ENCODE measurements at places on chromosomes 13 and 19.

DNA sequence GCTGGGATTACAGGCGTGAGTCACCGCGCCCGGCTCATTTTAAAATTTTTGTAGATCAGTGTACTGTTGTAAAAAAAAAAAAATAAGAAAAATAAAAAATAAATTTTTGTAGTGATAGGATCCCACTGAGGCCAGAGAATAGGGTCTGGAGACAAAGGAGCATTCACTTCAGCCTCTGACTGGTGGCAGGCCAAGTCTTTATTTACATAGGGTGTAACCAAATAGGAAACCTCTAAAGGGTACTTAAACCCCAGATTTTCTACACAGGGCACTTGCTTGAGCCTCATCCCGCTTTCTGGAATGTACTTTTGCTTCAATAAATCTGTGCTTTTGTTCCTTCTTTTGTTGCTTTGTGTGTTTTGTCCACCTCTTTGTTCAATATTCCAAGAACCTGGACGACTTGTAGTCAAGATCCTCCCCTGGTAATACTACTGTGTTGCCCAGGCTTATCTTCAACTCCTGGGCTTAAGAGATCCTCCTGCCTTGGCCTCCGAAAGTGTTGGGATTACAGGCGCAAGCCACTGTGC lies 2.1 kb upstream of the PDCD2L start:
- DNase-seq: no peak

DNA sequence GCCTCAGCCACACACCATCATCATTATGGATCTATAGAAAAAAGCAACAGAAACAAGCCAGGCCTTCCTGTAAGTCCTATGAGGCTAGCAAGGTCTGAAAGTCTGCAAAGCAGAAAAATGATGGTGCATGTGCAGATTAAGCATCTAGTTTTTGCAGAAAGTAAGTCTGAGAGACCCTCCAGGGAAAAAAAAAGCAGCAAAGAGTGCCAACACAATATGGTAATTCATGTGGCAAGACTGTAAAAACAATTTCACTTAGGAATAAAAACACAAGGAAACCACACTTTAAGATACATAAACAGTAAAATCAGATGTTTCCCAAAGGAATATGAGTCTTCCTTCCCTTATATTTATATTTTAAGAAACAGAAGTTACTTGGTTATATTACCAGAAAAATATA lies 112.3 kb upstream of the FBXL3 start:
- DNase-seq: no peak

DNA sequence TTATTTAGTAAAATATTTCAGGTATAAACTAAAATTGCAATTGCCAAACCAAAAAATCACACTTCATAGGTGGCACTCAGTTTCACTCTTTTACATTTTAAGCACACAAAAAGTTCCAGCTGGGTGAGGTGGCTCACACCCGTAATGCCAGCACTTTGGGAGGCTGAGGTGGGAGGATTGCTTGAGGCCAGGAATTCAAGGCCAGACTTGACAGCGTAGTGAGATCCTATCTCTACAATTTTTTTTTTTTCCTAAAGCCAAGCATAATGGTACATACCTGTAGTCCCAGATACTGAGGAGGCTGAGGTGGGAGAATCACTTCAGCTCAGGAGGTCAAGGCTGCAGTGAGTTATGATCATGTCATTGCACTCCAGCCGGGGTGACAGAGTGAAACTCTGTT lies 20.6 kb upstream of the SLC46A3 start:
- DNase-seq: peak; percentile 81

GRCh38 chr13:99802416-99802815 lies 169.2 kb downstream of the ZIC5 start:
- no peak for DNase-seq

GRCh38 chr13:49497272-49497671 lies 1.5 kb downstream of the PHF11 start:
- peak; percentile 61 for DNase-seq

DNA sequence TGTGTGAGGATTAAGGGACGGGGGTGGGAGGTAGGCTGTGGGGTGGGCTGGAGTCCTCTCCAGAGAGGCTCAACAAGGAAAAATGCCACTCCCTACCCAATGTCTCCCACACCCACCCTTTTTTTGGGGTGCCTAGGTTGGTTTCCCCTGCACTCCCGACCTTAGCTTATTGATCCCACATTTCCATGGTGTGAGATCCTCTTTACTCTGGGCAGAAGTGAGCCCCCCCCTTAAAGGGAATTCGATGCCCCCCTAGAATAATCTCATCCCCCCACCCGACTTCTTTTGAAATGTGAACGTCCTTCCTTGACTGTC lies 5.5 kb downstream of the FOSB start:
- peak; percentile 73 for DNase-seq

DNA sequence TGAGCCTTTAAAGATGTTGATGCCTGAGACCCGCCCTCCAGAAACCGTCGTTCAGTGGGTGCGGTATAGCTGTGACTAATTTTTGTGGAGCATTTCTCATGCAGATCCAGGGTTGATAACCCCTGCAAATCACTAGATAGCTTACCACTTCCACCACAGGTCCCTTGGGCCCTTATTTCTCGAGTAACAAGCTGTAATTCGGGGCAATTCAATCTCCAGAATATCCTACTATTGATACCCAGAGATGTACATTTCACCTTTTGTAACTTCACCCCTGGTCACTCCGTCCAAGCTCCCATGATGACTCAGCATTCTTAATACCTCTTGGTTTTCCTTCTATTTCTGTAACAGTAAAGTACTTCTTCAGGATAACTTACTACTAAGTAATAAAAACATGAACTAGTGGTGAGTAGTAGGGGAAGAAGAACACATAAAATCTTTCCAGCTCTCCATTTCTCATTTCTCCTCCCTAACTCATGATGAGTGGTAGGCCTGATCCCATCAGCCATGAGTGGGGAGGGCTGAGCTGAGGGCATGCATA lies 71.9 kb upstream of the UBL3 start:
- DNase-seq: no peak

- no peak for DNase-seq
These were observed 207.0 kb downstream of the NALCN start for GRCh38 chr13:101209206-101209893.

GRCh38 chr19:17340871-17341357 lies 3.6 kb downstream of the GTPBP3 start:
- no peak for DNase-seq

GRCh38 chr19:32450217-32450616 lies 44.6 kb downstream of the DPY19L3 start:
- DNase-seq: no peak

- DNase-seq: no peak
These were observed 233.6 kb downstream of the SLITRK6 start for GRCh38 chr13:85565652-85566051.

GRCh38 chr19:29815231-29815630 lies 3.4 kb downstream of the CCNE1 start:
- DNase-seq: no peak

- DNase-seq: no peak
These were observed 5.8 kb downstream of the ZNF221 start for GRCh38 chr19:43956827-43957226.

- no peak for DNase-seq
These were observed 242.5 kb upstream of the SERP2 start for GRCh38 chr13:44131069-44131614.

GRCh38 chr19:44430956-44431355 lies 17.3 kb downstream of the ZNF229 start:
- DNase-seq: no peak

GRCh38 chr13:102275969-102276368 lies 125.9 kb downstream of the FGF14 start:
- no peak for DNase-seq

GRCh38 chr13:114031631-114032030 lies 57.8 kb upstream of the C13orf46 start:
- no peak for DNase-seq

DNA sequence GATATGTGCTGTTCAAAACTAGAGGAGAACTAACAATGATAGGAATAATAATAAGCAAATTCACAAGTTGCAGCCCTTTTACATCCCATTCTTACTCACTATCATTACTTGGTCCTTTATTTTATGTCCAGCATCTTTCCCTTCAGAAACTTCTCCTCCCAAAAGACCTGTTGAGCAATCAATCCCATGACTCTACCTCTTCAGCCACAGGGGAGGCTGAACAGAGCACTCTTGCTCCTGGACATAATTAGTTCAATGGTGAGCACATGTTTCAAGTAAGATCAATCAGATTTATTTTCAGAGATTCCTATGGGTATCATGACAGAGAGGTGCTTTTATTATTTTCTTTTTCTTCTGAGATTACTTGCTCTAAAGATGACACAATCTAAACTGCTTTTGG lies 260.0 kb downstream of the COG6 start:
- DNase-seq: no peak

GRCh38 chr13:27644302-27644701 lies 22.6 kb downstream of the POLR1D start:
- no peak for DNase-seq

- no peak for DNase-seq
These were observed 1470.9 kb downstream of the UQCRFS1 start for GRCh38 chr19:27742041-27742440.

- peak; percentile 77 for DNase-seq
These were observed 74.3 kb upstream of the ATP12A start for GRCh38 chr13:24605923-24606372.

GRCh38 chr19:47352095-47352494 lies 3.0 kb downstream of the DHX34 start:
- no peak for DNase-seq

DNA sequence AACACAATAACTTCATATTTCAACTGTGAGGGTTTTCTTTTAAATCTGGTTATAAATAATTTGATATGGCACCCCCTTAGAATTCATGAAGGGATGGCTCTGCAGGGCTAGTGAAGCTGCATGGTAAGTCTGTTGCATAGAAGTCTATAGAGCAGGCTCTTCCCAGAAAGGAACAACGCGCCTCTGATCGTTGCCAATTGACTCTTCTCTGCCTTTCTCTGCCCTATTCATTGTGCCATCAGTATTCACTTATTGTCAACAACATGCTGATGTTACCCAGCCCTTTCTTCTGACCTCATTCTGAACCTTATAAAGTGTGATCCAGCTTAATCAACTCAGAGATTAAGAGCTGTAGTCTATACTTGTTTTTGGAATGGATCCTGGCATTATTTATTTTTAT lies 16.3 kb upstream of the DCT start:
- no peak for DNase-seq

- DNase-seq: no peak
These were observed 133.3 kb upstream of the WASF3 start for GRCh38 chr13:26424181-26424580.

DNA sequence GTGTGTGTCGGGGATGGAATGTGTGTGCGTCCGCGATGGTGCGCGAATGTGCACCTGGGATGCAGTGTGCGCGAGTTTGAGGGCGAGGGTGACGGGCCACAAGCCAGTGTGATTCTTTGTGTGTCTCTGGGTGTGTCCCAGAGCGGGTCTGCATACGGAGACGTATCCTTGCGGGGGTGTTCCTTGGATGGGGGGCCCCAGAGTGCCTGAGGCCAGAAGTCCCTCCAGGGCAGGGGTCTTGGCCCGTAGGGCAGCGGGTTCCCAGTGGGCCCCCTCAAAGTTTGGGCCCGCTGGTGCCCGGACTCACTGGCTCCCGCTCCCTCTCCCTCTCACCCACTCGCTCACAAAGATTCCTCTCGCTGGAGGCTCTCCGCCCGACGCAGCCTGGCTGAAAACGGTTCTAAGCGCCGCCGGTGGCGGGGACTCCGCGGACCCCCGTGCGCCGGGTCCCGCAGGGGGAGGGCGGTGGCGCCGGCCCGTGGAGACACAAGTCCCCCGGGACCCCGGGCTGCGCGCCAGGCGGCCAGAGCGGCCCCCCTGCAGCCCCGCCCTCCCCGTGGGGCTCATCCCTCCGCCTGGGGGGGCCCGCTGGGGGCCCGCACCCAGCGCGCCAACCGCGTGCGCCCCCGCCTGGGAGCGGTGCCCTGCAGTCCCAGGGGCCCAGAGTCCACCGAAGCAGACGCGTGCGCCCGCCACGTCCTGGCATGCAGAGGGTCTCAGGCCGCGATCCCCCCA lies 886 bp downstream of the CRLF1 start:
- no peak for DNase-seq

GRCh38 chr19:7933828-7934725 lies 8.1 kb upstream of the CTXN1 start:
- no peak for DNase-seq

DNA sequence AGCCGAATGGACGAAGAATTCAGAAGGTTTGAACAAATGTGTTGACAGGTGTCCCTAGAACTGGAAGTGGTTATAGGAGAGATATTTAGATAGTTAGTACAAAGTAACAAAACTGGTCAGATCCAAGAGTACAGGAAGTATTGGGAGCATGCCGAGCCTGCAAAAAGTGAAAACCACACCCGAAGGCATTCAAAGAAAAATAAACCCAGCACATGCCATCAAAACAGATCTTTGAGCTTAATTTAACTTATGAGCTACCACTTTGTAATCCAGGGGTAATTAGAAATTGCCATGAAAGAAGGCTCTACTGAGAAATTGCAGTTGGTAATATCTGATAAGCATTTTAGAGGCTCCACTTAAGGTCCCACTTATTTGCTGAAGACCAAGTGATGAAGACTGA lies 214.2 kb downstream of the DNAJC15 start:
- no peak for DNase-seq

- DNase-seq: no peak
These were observed 58.7 kb downstream of the IER2 start for GRCh38 chr19:13208672-13209483.

GRCh38 chr13:24181991-24182702 lies 21.6 kb downstream of the SPATA13 start:
- DNase-seq: no peak

DNA sequence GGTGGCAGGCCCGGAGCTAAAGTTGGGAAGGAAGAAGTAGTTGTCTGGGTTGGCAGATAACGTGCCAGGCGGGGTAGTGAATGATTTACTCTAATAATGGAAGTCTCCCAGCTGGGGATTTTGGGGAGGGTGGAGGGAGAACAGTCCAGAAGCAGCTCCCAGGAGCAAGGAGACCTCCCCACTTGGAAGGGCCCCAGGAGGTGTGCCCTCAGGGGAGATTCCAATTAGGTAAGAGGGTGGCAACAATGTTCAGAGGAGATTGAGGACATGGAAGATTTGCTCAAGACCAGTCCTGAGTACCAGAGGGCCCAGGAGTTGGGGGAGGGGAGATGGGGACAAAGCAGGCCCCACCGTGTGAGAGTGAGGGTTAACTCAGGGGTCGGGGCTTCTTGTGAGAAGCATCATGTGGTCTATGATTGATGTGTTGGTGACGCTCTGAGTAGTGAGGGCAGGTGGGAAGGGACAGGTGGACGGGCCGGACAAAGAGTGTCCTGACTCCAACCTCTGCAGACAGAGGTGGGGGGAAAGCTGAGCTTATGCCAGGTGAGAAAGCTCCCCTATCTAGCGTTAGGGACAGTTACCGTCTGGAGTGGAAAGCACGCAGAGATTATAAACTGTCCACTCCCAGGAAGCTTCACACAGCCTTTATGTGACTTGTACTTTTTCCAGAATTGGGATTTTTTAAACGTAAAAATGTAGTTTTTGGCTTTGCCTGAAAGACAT lies 3.5 kb downstream of the SPINT2 start:
- peak; percentile 17 for DNase-seq

- DNase-seq: no peak
These were observed 163.5 kb upstream of the TUBA3C start for GRCh38 chr13:19345158-19345557.

DNA sequence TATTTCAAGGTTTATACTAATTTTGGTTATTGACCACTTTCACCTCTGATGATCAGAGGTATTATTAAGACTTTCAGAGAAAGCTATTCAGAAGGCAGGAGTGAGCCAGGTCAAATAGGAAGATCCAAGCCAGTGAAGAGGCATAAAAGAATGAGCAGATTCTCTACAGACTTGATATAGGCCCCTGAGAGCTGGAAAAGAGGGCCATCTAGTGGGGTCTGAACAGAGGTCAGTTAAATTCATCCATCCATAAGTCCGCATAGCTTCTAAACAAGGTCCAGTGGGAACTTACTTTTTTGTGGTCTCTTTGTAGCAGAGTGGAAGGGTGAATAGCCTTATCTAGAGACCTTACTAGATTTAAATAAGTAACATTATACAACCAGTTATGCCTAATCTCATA lies 126.6 kb upstream of the UFM1 start:
- peak; percentile 1 for DNase-seq

All from trophoblast cell (in vitro differentiated cells and primary cell).